Fibroblast of the aortic adventitia (primary cell): ENCODE measurements at places on chromosomes 2 and 18. TPM values are rescaled to one million over a fixed set of nuclear protein-coding genes. Genes with fewer than 3 reads are reported as not detected.

Gene POTEJ
- total RNA-seq = not detected in 2 replicates

Gene G6PC2
- not detected in 2 replicates for total RNA-seq

Gene UBR3
- total RNA-seq = 29.2 and 45.5 TPM in 2 replicates

Gene SCN7A
- total RNA-seq = under 0.01 and 4.7 TPM in 2 replicates

Gene MC4R
- not detected in 2 replicates for total RNA-seq

Gene CRYGD
- total RNA-seq = not detected in 2 replicates

GRCh38 chr18:74951165-74951760 lies 257.7 kb downstream of the PTGR3 start:
- DNase-seq = peak; percentile 97

DNA sequence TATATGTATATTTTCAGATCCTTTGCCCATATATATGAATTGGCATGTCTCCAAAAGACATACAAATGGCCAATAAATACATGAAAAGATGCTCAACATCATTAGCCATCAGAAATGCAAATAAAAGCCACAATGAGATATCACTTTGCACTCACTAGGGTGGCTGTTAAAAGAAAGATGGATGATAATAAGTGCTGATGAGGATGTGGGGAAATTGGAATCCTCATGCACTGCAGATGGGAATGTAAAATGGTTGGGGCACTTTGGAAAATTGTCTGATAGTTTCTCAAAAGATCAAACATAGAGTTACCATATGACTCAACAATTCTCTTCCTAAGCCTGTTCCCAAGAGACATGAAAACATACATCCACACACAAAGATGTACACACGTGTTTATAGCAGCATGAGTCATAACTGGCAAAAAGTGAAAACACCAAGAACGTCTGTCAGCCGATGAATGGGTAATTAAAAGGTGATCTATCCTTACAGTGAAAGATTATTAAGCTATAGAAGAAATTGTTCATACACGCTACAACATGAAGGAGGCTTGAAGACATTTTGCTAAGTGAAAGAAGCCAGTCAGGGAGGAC lies 19.7 kb downstream of the NGEF start:
- DNase-seq = no peak

DNA sequence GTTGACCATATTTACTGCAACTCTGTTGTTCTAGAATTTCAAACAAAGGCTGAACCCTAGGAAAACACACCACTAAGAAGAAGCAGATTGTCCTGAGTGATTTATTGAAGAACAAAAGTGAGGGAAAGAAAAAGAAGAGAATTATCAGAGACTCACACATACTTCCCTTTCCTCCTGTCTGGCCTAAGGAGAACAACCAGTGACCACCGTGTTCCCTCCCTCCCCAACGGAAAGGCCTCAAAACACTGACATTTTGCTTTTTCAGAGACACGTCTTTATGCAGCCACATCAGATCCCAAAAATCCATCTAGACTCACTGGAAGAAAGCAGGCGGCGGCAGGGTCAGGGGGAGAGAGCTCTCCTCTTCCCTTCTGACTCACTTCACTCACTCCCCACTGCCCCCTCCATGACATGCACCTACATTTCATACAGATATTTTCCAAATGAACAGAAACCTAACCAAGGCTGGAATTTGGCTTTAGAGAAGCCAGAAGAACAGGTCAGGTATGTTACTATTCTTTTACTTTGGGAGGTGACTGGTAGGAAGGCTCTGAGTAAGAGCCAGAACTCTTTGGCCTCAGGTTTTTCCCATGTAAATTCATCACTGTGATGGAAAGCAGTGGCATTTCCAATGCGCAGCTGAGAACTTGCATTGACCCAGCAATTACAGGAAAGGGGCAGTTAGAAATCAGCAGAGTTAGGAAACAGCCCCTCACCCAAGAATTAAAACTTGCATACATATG lies 169.9 kb downstream of the BCL11A start:
- no peak for DNase-seq

GRCh38 chr2:160576054-160576499 lies 82.5 kb upstream of the RBMS1 start:
- peak; percentile 90 for DNase-seq

DNA sequence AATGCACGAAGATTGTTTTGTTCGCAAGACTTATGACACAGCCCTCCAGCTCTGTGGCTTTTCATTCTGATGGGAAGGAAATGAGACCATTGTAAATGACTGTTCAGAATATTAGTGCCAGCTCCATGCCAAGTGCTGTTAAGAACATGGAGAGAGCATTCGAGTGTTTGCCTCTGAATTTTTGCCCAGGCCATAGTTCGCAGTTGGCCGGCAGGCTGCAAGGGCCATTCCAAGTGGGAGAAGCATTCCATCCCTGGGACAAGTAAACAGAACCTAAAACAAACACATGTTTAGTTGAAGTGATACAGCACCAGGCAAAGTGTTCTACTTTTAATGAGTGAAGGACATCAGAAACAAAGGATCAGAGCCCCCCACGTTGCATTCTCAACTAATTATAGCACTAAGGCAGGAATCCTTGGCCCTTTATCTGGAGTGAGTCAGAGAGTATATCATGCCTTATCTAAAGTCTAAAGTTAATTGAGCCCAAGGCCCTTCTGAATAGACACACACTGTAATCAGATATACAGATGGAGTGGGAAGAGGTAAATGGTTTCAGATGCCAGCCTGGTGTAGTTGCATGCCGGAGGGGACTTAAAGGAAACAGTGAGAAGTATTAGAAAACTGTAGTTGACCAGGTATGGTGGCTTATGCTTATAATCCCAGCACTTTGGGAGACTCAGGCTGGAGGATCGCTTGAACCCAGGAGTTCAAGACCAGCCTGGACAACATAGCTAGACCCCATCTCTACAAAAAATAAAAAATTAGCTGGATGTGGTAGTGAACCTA lies 53.3 kb downstream of the NEDD4L start:
- DNase-seq = peak; percentile 32

DNA sequence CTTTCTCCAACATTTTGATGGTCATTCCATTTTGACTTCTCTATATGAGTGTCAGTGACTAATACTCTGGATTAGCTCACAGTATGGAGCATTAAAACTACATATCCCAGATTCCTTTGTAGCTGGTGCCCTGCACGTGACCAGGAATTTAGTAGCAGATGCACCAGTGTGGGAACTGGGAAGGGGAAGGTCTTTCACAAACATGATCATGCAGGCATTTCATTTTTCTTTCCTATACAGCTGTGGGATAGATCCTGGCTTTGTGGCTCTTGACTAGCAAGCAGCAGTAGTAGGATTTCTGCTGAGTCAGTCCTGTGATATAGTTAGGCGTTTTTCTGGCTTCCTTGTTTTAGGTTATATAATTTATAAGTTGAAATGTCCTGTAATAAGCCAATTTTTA lies 971.0 kb upstream of the CDH2 start:
- peak; percentile 77 for DNase-seq

DNA sequence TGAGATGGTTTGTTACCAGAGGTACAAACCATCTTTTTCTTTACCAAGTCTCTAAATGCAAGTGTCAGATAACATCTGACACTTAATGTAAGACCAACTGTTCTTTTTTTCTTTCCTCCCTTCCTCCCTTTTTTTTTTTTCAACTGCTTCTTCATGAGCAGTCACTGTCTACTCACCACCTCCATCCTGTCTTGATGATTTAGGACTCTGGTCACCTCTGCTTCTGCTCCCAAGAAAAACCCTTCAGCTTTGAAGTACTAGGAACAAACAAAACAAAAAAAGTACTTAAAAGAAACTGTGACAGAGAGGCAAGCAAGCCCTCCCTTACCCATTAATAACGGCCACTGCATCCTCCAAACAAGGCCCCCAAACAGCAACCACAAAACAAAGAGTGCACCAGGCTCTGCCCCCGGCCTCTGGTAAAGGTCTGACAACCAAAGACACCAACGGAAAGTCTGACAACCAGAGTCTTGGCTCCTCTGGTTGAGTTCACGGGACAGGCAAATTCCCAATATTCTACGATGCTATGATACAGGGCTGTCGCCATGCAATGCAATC lies 141.0 kb downstream of the ARL4C start:
- DNase-seq = no peak

- DNase-seq = peak; percentile 43
Measured at GRCh38 chr18:46260879-46261143, 156.6 kb downstream of the HAUS1 start.

- DNase-seq = peak; percentile 66
Measured at GRCh38 chr2:192500550-192501200, 305.9 kb upstream of the TMEFF2 start.

- DNase-seq = no peak
Measured at GRCh38 chr18:9726175-9726574, 18.1 kb downstream of the RAB31 start.

GRCh38 chr2:31420936-31421335 lies 6.4 kb upstream of the XDH start:
- DNase-seq = peak; percentile 89

GRCh38 chr2:175883586-175884194 lies 118.4 kb downstream of the LNPK start:
- no peak for DNase-seq

DNA sequence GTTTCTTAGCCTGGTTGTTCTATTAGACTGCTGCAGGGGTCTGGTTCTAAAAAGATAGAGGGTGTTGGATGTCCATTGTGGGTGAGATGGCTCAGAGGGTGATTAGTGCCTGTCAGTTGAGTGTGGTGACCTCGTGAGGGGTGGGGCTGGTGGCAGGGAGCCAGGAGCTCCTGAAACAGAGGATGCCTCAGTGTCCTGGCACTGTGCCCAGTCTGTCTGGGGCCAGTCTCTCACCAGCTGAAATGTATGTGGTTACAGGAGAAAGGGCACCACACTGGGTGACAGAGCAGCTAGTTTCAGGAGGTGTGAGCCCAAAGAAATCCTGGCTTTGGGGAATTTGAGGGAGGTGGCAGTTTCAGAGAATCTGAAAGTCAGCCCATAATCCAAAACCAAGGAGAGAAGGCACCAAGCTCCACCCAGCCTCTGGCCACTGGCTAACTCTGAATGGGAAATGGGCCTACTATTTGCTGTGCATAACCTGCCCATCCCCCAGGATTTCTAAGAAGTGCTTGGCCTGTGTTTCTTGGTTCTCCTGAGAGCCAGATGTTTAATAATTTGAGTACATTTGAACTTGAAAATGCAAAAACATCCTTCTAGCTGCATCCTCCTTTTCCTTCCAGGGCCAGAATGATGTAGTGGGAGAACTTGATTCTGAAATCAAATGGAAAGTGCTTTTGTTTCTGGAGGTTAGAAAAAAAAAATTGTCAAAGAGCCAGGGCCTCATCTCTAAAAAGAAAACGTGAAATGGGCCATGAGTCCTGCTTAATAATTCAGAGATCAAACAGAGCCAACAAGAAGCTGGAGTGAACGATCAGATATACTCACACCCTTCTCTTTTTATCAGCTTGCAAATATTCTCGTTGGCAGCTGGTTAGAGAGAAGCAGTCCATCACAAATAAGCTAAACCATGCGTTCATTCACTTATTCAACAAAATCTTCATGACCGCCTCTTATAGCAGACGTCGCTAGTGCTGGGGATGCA lies 92.3 kb downstream of the B3GNT2 start:
- peak; percentile 46 for DNase-seq

DNA sequence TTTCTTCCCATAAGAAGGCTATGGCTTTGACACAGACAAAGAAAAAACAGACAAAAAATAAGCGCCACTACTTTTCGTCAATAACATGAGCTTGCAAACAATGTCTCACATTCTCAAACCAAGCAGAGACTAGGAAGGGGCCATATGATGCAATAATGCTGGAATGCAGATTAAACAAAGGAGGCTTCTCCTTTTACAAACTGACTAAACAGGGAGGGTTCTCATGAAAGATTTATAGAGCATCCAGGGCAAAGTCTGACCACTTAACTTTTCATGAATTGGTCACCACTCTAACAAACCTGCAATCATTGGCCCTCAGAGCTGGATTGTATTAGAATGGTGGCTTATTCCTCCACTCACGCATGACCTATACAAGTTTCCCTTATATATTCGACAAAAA lies 663.3 kb upstream of the CHAC2 start:
- peak; percentile 43 for DNase-seq

- no peak for DNase-seq
Measured at GRCh38 chr2:105803337-105803736, 58.6 kb downstream of the NCK2 start.

DNA sequence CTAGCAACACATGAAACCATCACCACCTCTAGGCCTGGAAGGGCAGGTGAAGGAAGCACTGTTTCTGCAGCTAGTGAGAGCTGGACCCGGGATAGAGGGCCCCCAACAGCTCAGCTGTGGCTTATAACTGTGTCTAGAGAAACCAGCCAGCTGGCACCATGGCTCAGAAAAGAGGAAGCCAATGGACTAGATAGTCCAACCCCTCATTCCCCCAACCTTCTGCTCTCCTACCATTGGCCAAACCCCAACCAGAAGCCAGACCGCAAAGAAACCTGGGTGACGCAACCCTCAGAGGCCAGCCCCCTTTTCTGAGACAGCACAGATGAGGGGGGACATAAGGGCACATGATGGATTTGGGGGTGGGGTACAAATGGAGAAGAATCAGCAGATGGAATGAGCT lies 24.3 kb downstream of the SMYD1 start:
- no peak for DNase-seq

GRCh38 chr2:36397728-36398413 lies 42.3 kb downstream of the CRIM1 start:
- no peak for DNase-seq

- no peak for DNase-seq
Measured at GRCh38 chr2:98157557-98157956, 70.6 kb downstream of the VWA3B start.

- DNase-seq = no peak
Measured at GRCh38 chr18:74661691-74662090, 64.0 kb downstream of the ZNF407 start.

DNA sequence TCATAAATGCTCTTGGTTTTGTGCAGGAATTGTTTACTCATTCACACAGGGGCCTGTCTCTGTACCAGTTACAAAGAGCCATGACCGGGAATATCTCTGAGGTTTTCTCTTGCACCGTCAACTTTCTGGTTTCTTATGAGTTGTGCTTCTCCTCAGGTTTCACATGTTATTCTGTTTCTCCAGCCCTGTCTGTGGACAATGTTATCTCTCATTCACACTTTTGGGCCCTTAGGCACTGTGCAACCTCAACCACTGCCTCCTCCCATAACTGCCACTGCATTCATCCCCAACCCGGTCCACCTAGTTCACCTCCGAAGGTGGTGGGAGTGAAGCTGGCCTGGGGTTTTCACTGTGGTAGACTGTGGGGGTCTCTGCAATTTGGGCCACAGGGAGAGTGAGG lies 22.5 kb upstream of the NEDD4L start:
- no peak for DNase-seq

DNA sequence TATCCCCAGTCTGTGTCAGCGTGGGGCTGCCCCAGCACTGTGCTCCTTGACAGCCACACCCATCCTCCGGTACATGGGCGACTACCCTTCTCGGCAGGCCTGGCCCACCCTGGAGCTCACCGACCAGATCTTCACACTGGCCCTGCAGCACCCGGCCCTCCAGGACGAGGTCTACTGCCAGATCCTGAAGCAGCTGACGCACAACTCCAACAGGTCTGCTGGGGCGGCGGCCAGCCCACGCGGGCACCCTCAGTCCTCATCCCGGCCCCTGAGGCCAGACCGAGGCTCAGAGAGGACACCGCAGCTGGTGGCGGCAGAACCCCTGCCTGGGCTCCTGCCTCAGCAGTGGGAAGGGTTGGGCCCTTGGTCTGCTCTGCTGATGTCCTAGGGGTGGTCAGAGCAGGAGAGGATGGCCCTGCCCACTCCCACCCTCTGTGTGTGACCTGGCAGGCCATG lies 14.4 kb upstream of the GPR17 start:
- DNase-seq = no peak
